ENCODE measurements at places on chromosomes 6 and 20.

DNA sequence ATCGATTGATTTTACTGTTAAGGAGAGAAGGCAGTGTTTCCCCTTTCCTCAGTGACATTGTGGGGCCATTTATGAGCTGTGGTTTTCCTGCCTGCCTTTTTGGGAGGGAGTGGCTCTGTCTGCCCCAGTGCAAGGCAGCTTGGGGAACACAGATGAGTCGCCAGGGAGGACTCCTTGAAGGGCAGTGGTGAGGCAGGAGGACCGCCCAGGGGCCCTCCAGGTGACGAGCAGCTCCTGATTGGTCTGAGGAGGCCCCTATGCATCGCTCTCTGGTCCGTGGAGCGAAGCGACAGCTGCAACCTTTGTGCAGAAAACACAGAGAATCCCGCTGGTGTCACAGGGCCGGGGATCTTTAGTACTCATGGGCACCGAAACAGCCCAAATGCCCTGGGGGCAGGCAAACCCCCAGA, 100.3 kb downstream of the TMEM242 start:
- DNase-seq = peak; percentile 40

GRCh38 chr6:40371621-40372020, 215.5 kb downstream of the LRFN2 start:
- no peak for DNase-seq

DNA sequence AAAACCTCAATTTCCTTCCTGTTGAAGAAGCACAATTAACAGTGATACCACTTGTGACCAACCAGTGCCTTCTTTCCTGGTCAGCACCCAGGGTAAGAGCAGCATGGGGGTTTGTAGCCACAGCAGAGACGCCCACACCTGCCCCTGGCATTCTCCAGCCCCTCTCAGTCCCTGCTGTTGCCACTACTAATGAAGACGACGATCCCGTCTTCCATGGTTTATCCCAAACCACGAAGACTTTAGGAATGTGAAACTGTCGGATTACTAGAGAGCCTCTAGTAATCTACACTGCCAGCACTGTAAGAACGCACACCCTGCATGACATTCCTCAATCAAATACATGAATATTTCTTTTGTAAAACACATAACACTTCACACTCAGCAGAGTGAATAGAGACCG, 60.0 kb downstream of the GINS1 start:
- DNase-seq = no peak

GRCh38 chr20:31845300-31845863, at the start of gene FOXS1:
FOXS1 (minus strand) TSS chr20:31845604; CDS start chr20:31845542, 62 bp downstream.
- no peak for DNase-seq

DNA sequence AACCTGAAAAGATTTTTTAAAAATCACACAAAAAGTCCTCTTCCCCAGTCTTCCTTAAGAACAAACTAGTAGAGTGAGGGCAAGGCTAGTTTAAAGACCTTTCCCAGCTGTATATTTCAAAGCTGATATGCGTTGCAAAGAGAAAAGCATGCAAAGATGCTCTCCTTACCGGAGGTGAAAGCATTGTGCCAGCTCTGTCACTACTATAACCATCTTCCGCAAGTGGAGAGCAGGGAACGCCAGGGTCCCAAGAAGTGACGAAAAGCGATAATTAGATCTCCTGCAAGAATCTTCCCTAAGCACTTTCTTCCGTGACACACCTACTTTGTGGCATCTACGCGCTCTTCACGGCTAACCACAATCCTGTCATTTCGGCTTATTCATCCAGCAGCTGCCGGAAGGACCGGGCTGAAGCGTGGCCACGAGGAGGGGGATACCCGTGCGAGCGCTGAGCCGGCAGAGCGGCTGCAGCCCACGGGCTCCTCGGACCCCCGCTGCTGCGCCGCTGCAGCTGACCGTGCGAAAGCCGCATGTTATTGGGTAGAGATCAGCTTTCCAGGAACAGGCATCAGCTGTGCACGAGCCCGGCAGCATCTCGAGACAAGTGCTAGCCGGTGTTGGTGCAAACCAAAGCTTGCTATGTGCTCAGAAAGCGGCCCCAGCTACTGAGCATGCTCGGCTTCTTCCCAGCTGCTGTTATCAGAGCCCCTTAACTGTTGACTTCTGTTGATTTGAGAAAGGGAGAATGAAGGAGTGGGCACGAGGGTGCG, 57.2 kb upstream of the ARHGAP18 start:
- peak; percentile 36 for DNase-seq

DNA sequence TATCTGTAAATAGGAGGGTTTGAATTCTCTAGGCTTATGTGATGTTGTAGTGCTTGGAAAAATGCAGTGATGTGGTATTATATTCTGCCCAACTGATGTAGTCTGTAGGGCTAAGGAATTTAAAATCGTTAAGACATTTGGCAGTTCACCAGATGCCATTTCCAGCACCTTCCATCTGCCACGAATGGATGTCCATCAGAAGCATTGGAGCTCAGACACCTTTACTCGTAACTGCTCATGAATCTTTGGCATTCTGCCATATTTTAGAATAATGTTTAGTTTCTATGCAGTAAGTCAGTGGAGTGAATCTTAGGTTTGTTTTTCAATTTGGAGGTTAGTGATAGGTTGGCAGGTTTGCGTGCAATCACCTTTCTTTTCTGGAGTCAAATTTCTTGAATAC, 2.4 kb upstream of the SYTL3 start:
- DNase-seq = no peak

- no peak for DNase-seq
Measured at GRCh38 chr6:1686117-1687098, 76.7 kb downstream of the FOXC1 start.

GRCh38 chr20:46051556-46052308, 22.7 kb downstream of the SLC12A5 start:
- DNase-seq = no peak

DNA sequence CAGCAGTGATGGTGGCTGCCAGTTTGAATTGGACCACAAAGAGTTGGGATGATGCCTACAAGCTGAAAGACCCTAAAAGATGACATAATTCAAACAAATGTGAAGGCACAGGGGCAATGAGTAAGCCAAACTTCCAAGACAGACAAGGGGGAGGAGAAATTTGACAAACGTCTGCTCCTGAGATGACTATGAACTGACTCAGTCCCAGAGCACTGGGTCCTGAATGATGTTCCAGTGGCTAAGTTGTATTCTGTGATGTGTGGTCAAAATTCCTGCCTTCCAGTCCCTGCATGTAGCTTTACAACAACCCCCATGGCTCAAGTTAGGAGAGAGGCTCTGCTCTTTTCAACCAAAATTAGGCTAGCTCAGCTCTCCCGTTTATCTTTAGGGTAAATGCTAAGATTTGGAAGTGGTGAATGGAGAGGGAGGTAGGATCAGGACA, 86.1 kb upstream of the SIRPA start:
- no peak for DNase-seq

DNA sequence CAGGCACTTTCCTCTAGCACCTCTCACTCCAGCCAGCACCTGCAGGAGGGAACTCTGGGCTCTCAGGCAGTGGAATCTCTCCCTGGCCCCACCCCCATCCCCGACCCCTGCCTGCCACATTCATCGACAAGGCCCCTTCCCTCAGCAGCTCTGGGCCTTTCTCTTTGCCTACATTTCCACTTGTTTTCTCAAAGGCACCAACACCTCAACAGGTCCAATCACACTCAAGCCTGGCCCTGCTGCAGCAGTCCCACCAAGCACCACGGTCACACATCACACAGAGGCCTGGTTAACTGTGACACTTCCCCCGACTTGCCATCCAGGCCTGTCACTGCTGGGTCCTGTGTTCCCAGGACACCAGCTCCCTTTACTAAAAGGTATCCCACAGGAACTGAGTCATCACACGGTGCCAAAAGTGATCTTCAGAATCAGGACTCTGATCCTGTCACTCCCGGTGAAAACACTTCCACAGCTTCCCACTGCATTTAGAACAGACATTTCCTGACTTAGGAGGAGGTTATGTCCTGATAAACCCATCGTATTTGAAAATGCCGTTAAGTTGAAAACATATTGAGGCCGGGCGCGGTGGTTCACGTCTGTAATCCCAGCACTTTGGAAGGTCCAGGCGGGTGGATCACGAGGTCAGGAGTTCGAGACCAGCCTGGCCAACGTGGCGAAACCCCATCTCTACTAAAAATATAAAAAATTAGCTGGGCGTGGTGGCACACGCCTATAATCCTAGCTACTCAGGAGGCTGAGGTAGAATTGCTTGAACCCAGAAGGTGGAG, 54.9 kb downstream of the MYH7B start:
- no peak for DNase-seq

- no peak for DNase-seq
Measured at GRCh38 chr6:148495029-148495428, 152.4 kb downstream of the SASH1 start.

DNA sequence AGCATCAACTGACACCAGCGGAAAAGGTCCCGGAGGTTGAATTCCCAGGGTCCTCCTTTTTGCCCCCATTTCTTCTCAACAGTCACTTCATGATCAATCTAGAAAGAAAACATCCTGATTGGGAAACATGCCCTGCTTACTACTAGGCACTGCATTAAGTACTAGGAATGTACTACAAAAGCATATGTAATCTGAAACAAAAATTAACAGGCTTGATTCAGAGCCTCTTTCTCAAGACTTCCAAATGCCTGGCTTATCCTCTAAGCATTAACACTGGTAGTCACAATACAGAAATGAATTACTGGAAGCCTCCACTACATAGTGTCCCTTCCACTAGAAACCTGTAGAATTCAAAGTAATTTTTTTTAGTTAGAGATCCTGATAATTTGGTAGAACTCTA, 84.5 kb upstream of the LYRM2 start:
- no peak for DNase-seq

DNA sequence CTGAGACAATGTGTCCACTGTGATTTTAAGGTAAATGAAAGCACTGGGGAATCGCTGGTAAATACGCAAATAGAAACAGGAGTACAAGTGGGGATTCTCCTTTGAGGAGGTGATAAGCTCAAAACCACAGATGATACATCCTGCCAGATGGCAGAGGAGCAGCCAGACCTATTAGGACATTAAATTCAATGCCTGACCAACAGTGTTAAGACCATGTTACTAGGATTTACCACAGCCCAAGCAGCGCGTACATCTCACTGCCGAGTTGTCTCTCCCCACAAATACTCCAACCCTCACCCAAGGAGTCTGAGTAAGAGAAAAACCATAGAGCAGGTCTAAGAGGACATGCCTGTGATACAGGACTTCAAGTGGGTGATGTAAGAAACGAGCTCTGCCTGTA, 68.9 kb upstream of the TULP1 start:
- DNase-seq = no peak

GRCh38 chr6:29941471-29941870, 861 bp upstream of the HLA-A start:
- DNase-seq = peak; percentile 55

- DNase-seq = no peak
Measured at GRCh38 chr6:1747531-1747930, 137.8 kb downstream of the FOXC1 start.

- DNase-seq = no peak
Measured at GRCh38 chr6:126738146-126738545, 380.3 kb upstream of the RSPO3 start.

DNA sequence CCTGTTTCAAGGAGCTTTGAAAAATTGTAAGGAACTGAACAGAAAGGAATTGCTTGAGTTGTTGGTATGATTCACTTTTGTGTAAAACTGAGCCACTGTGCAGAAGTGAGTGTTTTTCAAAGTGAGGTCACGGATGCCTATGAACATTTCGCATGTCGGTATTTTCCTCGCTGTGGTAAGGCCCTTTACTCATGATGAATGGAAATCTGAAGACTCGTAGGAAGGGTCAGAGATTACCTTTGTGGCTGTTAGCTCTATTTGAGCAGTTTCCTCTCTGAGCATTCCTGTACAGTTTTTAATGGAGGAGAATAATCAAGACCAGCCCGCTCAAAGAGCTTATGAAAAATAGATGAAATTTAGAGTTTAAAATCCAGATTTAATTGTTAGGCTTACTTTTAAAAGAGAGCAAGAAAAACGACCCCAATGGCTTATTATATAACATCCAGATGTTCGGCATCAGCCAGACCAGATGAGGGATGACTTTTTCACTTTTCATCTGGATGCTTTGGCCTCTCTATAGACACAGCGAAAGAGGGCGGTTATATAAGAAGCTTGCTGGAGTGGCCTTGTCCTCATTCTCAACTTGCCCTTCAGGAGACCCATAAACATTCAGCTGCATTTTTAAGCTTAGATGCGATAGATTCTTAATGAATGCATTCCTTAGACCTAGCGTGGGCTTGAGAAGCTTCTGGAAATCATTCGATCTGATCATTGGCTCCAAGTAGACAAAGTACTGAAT, 99.5 kb downstream of the CD83 start:
- no peak for DNase-seq

- no peak for DNase-seq
Measured at GRCh38 chr6:80205404-80205803, 98.9 kb downstream of the BCKDHB start.

DNA sequence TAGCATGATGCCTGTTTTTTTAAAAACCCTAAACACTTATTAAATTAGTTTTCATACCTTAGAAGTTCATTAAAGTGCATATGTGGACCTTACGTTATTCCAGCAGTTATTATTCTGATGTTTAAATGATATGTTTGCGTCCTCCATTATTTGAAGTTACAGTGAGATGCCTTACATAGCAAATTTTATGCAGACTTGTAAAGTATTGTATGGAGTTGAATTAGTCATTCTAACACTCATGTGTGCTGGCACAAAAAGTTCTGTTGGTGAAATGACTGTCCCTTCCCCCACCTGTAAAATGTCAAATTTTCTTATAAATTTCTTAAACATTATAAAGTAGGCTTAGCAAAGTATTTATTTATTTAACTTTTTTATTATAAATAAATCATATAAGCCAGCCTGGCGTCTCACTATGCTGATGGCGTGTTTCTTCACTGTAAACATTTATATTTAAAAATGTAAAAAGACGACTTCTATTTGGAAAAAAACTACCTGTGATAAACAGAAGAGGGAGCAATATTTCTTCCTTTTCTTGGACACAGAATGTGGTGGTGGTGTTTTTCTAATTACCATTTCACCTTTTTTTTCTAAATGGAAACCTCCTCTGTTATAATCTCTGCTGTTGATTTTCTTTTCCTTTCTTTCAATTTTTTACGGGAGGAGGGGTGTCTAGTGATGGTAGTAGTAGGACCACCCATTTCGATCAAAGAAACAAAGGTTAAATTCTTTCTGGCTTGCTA, 155.4 kb downstream of the RFPL4B start:
- no peak for DNase-seq

- DNase-seq = no peak
Measured at GRCh38 chr6:12419631-12420272, 129.6 kb downstream of the EDN1 start.

GRCh38 chr6:101668496-101669030, 275.1 kb downstream of the GRIK2 start:
- no peak for DNase-seq

GRCh38 chr6:30154709-30155519, 6.1 kb downstream of the TRIM10 start:
- DNase-seq = no peak
